NCI-H2029 (cell line): ENCODE measurements at places on chromosomes 4 and X.

DNA sequence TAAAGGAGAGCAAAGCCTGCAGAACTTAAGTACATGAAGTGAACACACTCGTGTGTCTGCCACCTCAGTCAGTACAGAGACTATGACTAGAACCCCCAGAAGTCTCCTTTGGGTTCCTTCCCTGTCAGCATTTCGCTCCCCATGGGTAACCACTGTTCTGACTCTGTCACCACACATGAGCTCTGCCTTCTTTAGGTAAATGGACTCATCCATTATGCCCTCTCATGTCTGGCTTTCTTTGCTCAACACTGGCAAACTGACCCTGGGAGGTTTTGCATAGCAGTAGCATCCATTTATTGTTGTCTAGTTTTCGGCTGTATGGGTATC is 38.5 kb downstream of the TBC1D14 start:
- no peak for DNase-seq

- DNase-seq, result no peak
Measured at GRCh38 chrX:17788439-17788838, 51.1 kb downstream of the SCML1 start.

- no peak for DNase-seq
Measured at GRCh38 chrX:37302569-37302968, 46.6 kb upstream of the PRRG1 start.

DNA sequence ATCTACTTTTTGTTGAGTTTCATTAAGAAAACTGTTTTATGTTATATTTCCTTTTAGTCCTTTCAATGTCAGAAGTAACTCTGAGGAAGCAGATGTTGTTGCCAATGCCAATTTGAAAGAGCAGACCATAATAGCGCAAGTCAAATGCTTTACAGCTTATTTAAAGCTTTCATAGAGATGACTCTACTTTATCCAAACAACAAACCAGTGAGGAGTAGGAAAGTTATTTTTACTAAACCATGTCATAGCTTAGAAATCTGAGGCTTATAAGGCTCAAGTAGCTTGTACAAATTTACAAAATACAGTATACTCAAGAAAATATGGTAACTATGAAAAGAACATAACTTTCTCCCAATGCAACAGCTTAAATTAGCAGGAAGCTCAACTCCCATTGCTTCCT is 40.1 kb upstream of the SPOCK3 start:
- DNase-seq, result no peak

- DNase-seq, result no peak
Measured at GRCh38 chr4:71558248-71558647, 219.4 kb downstream of the SLC4A4 start.

GRCh38 chrX:8048466-8048865 is 121.3 kb upstream of the PNPLA4 start:
- no peak for DNase-seq

- DNase-seq, result no peak
Measured at GRCh38 chrX:4570151-4570550, 856.7 kb upstream of the PRKX start.

DNA sequence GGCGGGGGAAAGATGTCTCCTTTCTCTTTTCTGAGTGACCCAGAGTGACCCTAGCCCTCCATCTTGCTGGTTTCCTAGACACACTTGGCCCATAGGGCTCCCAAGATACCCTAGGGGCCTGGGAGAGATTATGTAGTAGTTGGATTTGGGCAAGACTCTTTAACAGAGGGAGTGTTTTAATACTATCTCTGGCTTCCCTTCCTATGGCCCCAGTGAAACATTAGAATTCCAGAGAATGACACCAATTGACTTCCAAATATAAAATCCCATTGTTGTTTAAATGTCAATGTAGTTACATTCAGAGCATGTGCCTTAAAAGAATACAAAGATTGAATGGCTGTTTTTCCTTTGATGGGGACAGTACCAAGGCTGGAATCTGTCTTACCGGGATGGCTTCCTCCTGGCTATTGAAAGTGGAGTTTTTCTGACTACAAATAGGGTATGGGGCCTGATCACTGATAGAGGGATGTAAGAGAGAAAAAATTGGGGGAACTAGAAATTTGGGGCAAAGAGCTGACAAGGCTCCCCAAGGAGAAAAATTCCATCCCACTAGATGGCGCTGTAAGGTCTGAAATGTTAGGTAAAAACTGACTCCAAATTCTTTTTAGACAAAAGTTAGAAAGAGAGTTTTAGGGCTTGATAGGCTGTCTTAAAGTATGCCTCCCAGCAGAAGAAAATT is 10.7 kb downstream of the TENT5D start:
- DNase-seq, result no peak

- DNase-seq, result peak; percentile 44
Measured at GRCh38 chr4:11635342-11635741, 206.6 kb upstream of the HS3ST1 start.

DNA sequence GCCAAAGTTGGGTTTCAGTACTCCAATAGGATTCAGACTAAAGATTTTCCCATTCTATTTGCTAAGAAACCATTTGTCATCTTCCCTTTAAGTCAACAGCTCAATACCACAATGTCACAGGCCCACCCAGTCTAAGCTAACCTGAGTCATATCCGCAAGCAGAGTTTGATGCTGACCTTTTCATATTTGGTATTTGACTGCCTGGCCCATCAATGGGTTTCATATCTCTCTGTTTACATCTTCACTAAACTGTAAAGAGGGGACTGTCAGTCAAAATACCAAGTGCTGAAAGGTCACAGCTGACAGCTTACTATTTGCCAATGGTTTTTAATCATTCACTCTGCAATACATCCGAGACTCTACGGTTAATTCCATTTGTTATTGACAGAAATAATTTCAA is 707.5 kb upstream of the ACTRT1 start:
- DNase-seq, result no peak

- no peak for DNase-seq
Measured at GRCh38 chrX:1554469-1555210, 17.7 kb upstream of the P2RY8 start.

DNA sequence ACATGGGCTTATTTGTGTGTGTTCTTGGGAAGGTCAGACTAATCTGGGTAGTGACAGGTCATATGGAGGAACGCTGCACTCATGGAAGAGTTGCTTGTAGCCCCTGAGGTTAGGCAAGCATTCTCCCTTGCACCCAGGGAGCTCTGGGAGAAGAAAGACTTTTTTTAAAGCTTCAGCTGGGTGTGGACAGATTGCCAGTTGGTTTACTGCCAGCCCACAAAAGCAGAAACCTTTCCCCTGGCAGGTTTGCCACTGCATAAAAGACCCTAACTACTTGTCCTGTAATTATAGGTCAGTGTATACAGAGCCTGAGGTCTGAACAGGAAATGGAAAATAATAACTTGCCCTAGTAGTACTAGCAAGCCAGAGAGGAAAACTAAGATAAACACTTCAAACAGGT is 7.4 kb upstream of the NFKB1 start:
- peak; percentile 59 for DNase-seq

- DNase-seq, result no peak
Measured at GRCh38 chrX:2917767-2918166, 11.4 kb downstream of the ARSD start.

- no peak for DNase-seq
Measured at GRCh38 chrX:13825178-13825762, 8.4 kb upstream of the GPM6B start.

GRCh38 chr4:67160394-67160793 is 384.9 kb downstream of the CENPC start:
- DNase-seq, result no peak

DNA sequence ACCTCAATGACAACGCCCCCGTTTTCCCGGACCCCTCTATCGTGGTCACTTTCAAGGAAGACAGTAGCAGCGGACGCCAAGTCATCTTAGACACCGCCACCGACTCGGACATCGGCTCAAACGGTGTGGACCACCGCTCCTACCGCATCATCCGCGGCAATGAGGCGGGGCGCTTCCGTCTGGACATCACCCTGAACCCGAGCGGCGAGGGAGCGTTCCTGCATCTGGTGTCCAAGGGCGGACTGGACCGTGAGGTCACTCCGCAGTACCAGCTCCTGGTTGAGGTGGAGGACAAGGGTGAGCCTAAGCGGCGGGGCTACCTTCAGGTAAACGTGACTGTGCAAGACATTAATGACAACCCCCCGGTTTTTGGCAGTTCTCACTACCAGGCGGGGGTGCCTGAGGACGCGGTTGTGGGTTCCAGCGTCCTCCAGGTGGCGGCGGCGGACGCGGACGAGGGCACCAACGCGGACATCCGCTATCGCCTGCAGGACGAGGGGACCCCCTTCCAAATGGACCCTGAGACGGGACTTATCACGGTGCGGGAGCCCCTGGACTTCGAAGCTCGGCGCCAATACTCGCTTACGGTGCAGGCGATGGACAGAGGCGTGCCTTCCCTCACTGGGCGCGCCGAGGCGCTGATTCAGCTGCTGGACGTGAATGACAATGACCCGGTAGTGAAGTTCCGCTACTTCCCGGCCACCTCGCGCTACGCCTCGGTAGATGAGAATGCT is 2.2 kb downstream of the FAT4 start:
- DNase-seq, result no peak

DNA sequence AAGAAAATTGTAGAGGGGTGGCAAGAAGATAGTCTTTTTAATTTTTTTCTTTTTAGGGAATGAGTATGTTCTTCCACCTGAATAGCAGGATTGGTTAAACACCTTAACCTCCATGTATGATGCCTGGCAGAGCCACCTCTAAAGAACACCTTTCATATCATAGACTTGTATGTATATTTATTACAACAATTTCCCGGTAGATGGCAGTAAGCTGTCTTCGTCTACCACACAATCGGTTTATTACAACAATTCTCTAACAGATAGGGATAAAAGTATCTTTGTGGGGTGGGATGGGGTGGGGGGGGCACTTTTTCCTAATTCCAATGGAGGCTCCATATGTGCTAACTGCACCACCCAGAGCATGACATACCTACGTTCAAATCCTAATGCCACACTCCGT is 255.5 kb downstream of the LDB2 start:
- DNase-seq, result no peak

DNA sequence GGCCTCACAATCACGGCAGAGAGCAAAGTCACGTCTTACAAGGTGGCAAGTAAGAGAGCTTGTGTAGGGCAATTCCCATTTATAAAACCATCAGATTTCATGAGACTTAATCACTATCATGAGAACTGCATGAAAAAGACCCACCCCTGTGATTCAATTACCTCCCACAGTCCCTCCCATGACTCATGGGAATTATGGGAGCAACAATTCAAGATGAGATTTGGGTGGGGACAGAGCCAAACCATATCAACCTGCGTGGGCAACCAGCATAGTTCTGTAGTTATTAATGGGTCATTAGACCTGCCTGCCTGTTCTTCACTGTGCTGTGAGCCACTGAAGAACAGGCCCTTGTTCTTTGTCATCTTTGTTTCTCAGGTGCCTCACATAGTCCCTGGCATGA is 593.7 kb upstream of the BOD1L1 start:
- no peak for DNase-seq

DNA sequence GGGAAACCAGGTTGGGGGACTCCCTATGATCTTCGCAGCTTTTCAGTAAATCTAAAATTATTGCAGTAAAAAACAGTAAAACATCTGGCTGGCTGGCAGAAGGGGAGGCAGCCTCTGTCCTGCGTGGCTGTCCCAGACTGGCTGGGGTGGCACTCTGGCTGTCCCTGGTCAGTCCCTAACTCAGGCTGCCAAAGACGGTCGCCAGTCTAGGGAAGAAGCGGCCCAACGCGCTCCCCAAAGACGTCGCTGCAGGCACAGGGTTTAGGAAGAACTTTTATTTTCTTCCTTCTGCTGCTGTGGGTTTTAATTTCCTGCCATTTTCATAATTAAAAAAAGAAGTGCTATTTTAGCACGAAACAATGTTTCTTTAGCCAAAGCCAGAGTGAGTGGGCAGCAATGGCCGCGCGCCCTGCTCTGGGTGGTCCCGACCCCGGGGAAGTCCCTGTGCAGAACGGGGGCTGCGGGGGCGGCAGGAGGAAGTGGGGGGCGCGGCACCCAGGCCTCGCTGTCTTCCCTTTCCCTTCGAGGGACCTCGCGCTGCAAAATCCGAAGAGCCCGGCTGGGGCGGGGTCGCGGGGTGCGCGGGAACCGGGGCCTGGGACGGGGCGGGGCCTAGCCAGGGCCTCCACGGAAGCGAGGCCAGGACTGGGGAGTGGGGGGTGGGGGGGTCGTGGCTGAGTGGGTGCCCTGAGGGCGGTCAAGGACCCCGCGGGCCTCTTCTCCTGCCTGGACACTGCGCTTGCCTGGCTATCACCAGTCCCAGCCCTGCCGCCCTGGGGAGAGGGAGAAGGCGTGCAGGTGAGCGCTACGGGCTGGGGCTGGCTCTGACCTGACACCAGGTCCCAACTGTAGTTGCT is 6.3 kb upstream of the LETM1 start:
- no peak for DNase-seq

- DNase-seq, result no peak
Measured at GRCh38 chr4:73777612-73778011, 37.2 kb downstream of the CXCL8 start.

GRCh38 chr4:184417802-184418511 is 56.4 kb downstream of the IRF2 start:
- no peak for DNase-seq

DNA sequence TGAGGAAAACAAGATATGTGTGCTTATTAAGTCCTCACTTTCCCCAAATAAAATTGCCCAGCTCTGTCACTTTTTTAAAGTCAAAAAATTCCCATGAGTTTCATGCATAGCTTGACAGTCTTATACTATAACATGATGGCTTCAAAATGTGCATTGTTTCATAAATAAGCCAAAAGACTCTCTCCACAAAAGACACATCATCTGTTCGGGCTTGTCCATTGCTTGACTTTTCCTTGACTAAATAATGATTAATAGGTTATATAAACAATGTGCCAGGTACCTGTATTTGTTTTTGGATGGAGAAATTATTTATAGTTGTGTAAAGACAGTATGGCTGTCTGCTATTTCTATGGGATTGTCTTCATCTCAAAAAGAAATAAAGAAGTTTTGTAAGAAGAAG is 329.2 kb upstream of the KLF3 start:
- no peak for DNase-seq

DNA sequence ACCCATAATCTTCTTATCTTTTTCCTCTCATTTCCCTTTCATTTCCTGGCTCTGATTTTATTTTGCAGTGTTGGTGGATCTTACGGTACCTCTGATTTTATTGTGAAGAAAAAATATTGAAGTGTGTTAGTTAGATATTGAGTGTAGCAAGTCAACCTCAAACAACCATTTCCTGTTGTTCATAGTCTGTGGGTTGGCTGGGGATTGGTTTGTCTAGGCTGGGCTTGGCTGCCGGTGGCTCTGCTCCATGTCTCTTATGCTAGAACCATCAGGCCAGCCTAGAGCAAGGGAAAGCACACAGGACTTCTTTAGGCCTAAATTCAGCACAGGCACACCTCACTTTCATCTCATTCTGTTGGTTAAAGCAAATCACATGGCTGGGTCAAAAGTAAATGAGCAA is 383.1 kb upstream of the LCORL start:
- no peak for DNase-seq

GRCh38 chrX:118249146-118249545 is 96.8 kb upstream of the WDR44 start:
- no peak for DNase-seq

GRCh38 chrX:129933700-129934099 is 27.7 kb downstream of the UTP14A start:
- no peak for DNase-seq

GRCh38 chr4:52051615-52052474 is 741 bp downstream of the SPATA18 start:
- no peak for DNase-seq

- DNase-seq, result no peak
Measured at GRCh38 chrX:2320580-2321327, 180.0 kb downstream of the DHRSX start.

GRCh38 chr4:105644257-105644656 is 64.2 kb downstream of the INTS12 start:
- DNase-seq, result no peak
